ENCODE measurements at places on chromosomes 5 and 9. TPM values are rescaled to one million over a fixed set of nuclear protein-coding genes. Genes with fewer than 3 reads are reported as not detected.

STPG3 gene
- total RNA-seq, result not detected

DNA sequence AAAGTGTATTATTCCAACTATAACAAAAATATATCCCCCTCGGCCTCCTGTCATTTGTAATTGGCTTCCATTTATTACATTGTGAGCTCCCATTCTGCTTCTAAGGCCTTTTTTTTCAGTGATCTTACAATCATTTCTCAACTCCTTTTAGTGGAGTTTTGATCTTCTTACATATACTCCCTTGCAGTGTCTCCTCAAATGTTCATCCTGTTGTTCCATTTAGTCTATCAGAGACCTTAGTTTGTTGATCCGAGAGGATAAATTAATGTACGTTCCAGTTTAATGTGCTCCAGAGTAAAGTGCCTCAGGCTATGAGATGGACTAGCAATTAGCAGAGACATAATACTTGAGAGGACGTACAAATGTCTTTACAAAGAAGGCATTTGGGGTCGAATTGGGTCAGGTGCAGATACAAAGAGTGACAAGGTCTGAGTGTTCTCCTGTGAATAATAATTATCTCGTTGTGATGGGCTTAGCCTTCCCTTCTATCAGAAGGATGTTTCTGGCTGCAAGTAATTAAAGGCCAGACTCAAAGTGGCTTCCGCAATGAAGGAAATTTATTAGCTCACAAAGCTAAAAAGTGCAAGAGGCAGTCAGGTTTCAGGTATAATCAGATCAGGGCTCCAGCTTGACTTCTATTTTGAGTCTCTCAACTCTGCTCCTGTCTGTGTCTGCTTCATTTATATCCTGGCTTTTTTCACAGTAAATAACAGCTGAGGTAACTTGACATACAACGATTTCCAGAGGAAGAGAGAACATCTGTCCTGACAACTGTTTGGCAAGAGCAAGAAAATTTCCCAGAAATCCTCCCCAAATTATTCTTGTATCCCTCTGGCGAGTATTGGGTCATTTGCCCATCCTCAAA, 30.1 kb downstream of the ARRDC3 start:
- no peak for DNase-seq

- DNase-seq, result no peak
Observed at GRCh38 chr9:11142965-11143738, 530.4 kb upstream of the PTPRD start.

DNA sequence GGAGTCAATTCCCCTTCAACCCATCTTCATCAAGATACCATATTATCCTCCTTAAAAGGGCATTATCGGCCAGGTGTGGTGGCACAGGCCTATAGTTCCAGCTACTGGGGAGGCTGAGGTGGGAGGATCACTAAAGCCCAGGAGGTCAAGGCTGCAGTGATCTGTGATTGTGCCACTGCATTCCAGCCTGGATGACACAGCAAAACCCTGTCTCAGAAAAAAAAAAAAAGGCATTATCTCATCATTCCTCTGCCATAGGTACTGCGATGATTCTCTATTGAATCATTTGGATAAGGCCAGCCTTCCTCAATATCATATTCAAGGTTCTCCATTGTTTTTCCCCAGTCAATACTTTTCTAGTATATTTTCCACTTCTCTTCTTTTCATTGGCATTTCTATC, 39.2 kb upstream of the RAB3C start:
- no peak for DNase-seq

- DNase-seq, result no peak
Observed at GRCh38 chr5:9655641-9656040, 25.5 kb upstream of the TAS2R1 start.

GRCh38 chr9:90775657-90776056, 26.0 kb upstream of the SYK start:
- no peak for DNase-seq

DNA sequence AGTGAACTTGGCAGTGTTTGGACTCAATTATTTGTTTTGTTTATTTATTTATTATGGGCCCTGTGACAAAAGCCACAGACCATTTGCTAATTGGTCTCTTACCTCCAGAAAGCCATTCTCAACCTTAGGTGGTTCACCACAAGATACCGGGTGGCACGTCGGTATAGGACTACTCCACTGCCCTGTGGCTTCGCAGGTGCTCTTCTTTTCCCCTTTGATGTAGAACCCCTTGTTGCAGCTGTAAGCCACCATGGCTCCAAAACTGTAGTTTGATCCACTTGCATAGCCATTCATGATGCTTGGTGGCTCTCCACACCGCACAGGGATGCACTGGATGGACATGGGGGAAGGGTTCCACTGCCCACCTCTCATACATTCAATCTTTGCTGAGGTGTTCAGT, 73.3 kb upstream of the TXNDC8 start:
- no peak for DNase-seq

GRCh38 chr5:121525706-121526105, 326.0 kb upstream of the FTMT start:
- DNase-seq, result no peak

DNA sequence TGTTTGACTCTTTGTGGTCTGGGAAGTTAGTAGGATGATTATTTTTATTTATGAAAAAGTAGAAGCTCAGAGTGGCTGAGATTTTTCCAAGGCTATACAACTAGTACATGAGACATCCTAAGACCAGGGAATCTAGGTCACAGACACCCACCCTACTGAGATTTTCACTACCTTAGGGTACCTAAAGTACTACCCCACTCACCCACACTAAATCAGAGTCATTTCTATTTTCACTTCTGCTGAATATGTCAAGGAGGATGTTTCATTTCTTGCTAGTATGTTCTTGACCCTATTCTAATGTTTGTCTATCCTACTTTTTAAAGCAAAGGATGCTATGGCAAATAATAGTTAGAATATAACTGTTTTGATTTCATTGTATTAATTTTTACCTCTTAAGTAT, 206.0 kb downstream of the ATP10B start:
- no peak for DNase-seq

TAF7 gene
- total RNA-seq, result 119 TPM

GRCh38 chr9:104586496-104587180, 12.6 kb downstream of the OR13C5 start:
- no peak for DNase-seq

IFNA2 gene
- total RNA-seq, result not detected

- no peak for DNase-seq
Observed at GRCh38 chr9:68883224-68883623, 130.7 kb downstream of the PRKACG start.

DNA sequence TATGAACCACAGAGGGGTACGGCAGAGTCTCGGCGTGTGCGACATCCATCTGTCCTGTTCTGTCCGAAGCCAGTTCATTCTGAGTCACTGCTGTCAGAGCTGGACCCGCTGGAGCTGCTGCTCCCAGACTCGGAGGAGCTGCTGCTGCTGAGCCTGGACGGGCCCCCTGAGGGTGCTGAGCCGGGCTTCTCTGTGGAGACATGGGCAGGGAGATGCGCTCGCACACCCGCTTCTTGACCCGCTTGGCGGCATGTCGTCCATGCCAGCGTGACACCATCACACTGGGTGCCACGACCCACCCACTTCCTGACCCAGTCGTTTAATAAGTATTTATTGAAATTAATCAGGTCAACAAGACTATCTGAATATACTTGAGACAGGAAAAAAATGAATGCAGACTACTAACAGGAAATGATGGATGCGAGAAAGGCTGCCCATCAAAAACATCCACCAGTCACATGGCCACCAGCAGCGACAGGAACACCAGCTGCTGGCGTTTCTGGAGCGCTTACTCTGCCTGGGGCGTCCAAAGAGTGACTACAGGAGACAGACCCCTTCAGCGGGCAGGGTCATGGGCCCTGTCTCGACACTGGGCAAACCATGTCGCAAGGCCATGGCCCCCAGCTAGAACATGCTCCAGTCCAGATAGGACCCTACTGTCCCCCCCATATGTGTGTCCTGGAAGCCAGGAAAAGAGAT, 8.4 kb downstream of the BRD3OS start:
- DNase-seq, result no peak

PCDHGA3 gene
- not detected for total RNA-seq

PCDHAC2 gene
- 5.1 TPM for total RNA-seq

GRCh38 chr9:84829471-84829870, 159.9 kb downstream of the NTRK2 start:
- DNase-seq, result no peak

- DNase-seq, result no peak
Observed at GRCh38 chr5:44821164-44821563, 12.4 kb downstream of the MRPS30 start.

GRCh38 chr9:28270156-28270555, 696.9 kb upstream of the C9orf72 start:
- no peak for DNase-seq

GRCh38 chr5:151800532-151800931, 28.8 kb downstream of the G3BP1 start:
- no peak for DNase-seq

DNA sequence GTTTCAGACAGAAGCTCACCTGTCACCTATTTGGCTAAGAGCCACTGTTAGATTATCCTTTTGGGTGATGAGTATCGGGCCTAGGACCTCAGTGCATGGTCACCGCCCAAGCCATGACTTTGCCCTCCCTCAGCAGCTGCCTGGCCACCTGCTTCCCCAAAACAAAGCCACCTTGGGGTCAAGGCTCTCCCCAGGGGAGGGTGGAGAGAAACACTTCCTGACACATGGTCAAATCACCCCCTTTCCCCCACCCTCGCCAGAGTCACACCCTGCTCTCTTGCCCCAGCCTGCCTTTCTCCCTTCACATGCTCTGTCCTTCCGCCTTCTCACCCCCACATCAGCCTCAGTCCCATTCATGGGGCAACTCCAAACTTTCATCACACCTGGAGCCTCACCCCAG, 1.7 kb upstream of the HBEGF start:
- no peak for DNase-seq

DNA sequence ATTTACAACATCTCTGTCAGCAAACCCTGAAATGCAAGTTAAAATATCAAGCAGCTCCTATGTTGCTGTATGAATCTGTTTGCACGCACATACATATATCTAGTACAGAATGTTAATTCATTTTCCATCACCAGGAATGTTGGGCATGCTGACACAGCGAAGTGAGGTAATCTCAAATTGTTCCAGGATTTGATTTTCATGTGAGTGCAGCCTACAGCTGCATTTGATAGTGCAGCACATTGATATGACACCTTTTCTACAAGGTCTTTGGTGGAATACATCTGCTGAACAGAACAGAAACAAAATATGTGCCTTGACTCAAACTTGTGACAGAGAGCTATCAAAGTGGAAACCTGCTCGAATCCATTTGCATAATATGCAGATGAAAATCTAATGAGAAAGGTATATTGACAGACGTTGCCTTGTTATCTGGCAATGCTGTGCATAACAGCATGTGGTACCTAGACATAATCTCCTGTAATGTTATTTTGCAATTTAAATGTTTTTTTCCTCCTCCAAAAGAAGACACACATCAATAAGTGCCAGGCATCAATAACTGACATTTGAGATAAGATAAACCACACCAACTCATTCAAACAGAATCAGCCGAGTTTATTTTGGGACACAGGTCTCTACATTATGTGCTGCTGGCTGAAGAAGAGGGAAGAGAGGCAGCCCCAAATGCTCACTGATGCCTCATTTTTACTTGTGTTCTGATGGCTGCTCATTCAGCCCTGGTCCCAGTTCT, 512.2 kb downstream of the ZNF608 start:
- DNase-seq, result no peak

GRCh38 chr5:161105525-161105924, 253.5 kb upstream of the ATP10B start:
- DNase-seq, result no peak

GRCh38 chr5:113375480-113376060, 59.2 kb downstream of the TSSK1B start:
- no peak for DNase-seq

AGXT2 gene
- not detected for total RNA-seq

GRCh38 chr9:114426046-114426948, 38.5 kb upstream of the AKNA start:
- DNase-seq, result no peak

- no peak for DNase-seq
Observed at GRCh38 chr5:118095115-118095514, 893.2 kb downstream of the DTWD2 start.

DNA sequence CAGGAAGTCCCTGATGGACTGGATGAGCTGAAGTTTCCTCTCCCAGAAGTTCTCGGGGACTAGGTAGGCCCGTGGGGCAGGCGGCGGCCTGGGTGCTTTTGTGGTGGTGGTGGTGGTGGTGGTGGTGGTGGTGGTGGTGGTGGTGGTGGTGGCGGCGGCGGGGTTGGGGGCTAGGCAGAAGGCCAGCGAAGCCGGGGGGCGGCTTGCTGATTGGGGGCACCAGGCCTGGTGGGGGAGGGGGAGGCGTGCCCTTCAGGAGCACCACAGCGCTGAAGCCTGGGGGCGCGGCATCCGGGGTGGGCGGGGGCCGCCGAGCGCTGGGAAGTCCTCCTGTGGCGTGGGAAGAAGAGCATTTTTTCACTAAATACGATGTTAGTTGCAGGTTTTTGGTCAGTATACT, 26.9 kb downstream of the SPATA31C1 start:
- no peak for DNase-seq

DNAH5 gene
- 2.2 TPM for total RNA-seq

STK32A gene
- total RNA-seq, result 0.17 TPM

IL6ST gene
- total RNA-seq, result 112 TPM

- peak; percentile 70 for DNase-seq
Observed at GRCh38 chr9:77927265-77927664, 104.3 kb downstream of the GNAQ start.

DNA sequence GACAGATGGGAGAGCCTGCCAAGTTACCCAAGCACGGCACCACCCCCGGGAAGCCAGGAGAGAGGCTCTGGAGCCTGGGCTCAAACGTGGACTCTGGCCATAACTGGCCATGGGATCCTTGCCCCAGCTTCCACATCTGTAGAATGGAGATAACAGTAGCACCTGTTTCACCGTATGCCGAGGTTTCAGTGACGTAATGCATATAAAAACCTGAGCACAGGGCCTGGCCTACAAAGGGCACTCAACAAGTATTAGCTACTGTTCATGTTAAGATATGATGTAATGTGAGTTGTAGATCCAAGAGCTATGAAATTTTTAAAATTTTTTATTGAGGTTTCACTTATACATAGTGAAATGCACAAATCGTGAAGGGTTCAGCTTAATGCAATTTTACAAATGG, 82.2 kb upstream of the BARHL1 start:
- DNase-seq, result no peak

TXN gene
- 851 TPM for total RNA-seq

DNA sequence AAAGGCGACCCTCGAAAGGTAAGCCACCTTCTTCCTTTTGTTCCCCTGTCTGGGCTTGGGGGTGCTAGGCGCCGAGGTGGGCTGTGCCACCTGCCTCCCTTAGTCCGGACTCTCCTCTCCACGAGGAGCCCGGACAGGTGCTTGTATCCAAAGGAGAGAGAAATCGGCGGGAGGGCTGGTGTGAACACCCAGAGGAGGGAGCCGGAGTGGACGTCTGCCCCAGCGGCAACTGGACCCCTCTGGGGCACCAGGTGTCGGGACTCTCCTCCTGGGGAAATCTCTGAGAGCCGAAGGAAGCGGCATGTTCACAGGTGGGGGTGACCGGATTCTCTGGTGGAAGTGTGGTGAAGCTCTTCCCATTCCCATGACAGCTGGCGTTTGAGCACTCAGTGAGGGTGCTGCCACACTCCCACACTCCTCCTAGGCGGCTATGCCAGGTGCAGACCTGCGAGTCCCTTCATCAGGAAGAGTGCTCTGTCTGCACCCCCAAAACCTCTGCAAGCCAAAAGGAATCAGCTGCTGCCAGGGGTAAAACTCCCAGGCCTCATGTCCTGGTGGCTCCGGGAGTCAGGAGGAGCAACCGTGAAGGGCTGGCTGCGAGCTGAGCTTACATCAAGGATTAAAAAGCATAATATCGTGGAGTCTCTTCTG, 921 bp downstream of the KCNIP1 start:
- no peak for DNase-seq

BAG1 gene
- total RNA-seq, result 30.7 TPM

CYLC2 gene
- not detected for total RNA-seq

GRCh38 chr5:127849891-127850290, 146.7 kb downstream of the CCDC192 start:
- no peak for DNase-seq

FOXD4L6 gene
- not detected for total RNA-seq

Data from A172 (cell line).